ENCODE measurements at places on chromosomes 12 and 14.
A peak's percentile ranks its signal among the peaks of the same experiment; 100 is the strongest.

DNA sequence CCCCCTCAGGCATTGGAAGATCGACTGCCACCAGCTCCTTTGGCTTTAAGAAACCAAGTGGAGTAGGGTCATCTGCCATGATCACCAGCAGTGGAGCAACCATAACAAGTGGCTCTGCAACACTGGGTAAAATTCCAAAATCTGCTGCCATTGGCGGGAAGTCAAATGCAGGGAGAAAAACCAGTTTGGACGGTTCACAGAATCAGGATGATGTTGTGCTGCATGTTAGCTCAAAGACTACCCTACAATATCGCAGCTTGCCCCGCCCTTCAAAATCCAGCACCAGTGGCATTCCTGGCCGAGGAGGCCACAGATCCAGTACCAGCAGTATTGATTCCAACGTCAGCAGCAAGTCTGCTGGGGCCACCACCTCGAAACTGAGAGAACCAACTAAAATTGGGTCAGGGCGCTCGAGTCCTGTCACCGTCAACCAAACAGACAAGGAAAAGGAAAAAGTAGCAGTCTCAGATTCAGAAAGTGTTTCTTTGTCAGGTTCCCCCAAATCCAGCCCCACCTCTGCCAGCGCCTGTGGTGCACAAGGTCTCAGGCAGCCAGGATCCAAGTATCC is 288.7 kb downstream of the NAV3 start:
- DNase-seq = no peak

DNA sequence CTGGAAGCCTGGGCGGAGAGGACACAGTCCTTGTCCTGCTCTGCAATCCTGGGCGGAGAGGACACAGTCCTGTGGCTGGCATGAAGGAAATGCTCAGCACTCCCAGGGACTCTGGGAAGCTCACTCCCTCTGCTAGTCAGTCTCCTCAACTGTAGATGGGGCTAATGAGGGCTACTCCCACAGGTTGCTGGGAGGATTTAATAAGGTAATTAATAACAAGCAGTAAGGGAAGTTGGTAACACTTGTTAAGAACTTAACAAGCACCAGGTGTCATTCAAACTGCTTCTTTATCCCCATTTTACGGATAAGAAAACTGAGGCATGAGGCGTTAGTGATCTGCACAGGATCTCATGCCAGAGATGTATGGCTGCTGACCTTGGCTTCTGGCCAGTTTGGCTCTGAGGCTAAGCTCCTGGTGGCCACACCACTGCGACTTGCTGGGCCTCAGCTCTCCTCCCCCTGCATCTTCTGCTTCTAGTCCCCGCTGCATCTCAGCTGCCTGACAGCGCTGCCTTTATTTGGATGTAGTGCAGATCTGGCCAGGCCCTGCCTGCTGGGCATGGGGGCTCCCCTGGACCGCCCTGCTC is 54.1 kb upstream of the BEGAIN start:
- DNase-seq = no peak

DNA sequence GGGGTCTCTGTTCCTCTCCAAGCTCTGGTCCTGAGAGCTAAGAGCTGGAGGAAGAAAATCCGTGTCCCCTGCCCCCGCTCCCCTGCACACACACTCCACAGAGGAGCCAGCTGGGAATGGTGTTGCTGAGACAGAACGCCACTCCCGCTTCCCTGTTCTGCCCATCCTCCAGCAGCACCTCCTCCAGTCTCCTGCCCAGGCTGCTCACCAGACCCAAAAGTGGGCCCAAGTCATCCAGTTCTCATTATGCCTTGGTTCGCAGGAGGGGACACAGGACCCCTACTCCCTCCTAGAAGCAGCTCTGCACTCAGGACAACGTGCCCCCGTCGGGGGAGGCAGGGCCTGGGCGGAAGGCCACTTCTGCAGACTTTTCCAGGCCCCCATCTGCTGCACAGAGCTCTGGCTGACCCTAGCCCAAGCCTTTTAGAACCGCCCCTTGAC is 830 bp upstream of the TRMT61A start:
- DNase-seq = peak; percentile 64

DNA sequence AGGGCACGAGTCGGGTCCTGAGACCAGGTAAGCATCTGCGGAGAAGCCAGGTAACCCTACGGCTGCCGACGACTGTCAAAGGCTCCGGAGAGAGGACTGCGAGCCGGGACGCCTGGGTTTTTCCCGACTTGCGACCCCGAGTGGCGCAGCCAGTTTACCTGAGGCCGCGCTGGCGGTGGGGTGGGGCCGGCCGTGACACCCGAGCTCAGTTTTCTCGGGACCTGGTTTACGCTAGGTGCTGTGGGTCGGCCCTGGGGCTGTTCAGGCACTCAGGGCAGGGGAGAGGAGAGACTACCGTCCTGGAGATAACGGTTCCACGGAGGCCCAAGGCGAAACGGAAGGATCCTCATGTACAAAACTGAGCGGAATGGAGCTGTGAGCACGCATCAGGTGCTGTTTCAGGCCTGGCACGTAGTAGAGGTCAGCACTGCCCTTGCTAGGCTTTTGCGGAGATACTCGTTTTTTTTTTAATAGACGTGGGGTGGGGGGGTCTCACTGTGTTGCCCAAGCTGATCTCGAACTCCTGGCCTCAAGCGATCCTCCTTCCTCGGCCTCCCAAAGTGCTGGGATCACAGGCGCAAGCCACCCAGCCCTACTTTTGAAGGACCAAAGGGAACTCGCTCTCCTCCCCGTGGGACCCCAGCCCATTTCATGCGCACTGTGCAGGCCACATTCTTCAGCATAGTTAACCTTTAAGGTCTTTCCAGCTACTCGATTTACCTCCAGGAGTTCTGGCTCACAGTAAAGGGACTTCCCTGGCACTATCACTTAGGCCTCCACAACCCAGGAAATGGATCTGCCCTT is 471 bp downstream of the MTRFR start:
- no peak for DNase-seq

- no peak for DNase-seq
Measured at GRCh38 chr12:112243255-112244110, 118.1 kb downstream of the TRAFD1 start.

GRCh38 chr12:51923506-51924365 is 16.4 kb downstream of the ACVRL1 start:
- peak; percentile 81 for DNase-seq

- no peak for DNase-seq
Measured at GRCh38 chr14:76490735-76491134, 114.8 kb downstream of the ESRRB start.

DNA sequence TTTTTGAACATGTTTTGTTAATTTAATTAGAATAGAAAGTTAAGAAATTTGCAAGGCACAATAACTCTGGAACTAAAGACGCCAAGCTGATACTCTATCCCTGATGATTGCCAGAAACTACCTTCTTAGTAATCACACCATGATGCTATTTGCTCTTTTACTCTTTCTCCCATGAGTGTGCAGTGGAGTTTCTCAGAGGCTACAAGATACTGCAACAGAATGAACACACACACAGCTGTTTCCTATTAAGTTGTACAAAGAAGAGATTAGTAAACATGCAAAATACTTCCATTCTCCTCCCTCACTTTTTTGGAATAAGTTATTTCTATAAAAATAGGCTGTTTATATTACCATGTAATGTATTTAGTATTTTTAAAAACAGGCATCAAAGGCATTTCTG is 1367.5 kb downstream of the AACS start:
- no peak for DNase-seq

DNA sequence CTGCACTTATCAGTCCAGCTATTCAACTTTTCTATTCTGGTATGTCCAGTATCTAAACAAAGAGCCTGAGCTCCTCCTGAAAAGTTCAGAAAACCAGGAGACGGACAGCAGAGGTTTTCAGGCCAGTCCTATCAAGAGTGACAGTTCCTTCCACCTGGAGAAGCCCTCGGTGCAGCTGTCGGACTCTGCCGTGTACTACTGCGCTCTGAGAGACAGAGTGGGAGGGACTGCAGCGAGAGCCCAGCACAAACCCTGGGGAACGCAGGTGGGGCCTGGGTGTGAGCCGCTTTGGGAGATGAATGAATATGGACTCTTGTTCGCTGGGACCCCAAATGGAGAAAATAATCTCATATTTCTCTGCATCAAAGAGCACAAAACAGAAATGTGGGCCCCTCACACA is 329.8 kb upstream of the OR4E1 start:
- DNase-seq = no peak

DNA sequence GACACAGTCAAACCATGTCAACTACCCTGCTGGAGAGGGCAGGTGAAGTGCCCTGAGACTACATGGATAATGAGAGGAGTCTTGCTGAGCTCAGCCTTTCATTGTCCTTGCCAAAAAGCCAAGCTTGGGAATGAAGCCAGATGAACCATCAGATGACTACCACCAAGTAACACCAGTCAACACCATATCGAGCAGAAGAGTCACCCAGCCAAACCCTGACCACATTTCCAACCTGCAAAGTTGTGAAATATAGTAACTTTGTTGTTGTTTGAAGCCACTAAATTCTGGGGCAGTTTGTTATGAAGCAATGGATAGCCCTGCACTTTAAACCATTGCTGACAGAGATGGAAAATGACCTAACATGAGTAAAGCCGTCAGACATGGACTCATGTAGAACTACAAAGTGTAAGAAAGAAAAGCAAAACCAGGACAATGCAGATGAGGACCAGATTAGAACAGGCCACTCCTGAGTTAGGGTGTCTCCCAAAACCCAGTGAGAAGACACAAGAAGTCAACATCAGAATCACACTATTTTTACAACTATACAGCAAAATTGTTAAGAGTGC is 12.5 kb upstream of the CRADD start:
- no peak for DNase-seq

- no peak for DNase-seq
Measured at GRCh38 chr12:115037830-115038229, 353.9 kb upstream of the TBX3 start.

- DNase-seq = no peak
Measured at GRCh38 chr12:121124402-121125109, 8.1 kb upstream of the P2RX7 start.

GRCh38 chr14:49946320-49947141 is 53.6 kb downstream of the ARF6 start:
- DNase-seq = no peak

GRCh38 chr12:131509701-131510100 is 201.2 kb upstream of the SFSWAP start:
- DNase-seq = no peak

GRCh38 chr12:114213055-114213581 is 192.8 kb downstream of the TBX5 start:
- DNase-seq = no peak

DNA sequence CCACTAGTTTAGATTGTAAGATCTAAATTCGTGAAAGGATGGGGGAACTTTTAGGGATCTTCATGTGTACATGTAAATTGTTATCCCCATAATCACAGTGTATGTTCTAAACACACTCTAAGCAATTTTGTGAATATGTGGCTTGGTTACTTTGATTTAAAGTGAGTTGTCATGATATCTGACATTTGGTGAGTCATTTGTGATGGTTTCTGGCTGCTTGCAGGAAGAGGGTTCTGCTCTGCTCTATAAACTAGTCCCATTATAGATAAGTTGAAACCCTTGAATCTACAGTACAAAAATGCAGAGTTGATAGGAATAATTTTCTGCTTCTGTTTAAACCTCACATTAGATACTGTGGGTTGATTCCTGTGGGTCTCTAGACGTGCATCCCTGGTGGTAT is 14.8 kb downstream of the GUCY2C start:
- DNase-seq = no peak

- DNase-seq = no peak
Measured at GRCh38 chr12:77577791-77578190, 252.9 kb upstream of the NAV3 start.

DNA sequence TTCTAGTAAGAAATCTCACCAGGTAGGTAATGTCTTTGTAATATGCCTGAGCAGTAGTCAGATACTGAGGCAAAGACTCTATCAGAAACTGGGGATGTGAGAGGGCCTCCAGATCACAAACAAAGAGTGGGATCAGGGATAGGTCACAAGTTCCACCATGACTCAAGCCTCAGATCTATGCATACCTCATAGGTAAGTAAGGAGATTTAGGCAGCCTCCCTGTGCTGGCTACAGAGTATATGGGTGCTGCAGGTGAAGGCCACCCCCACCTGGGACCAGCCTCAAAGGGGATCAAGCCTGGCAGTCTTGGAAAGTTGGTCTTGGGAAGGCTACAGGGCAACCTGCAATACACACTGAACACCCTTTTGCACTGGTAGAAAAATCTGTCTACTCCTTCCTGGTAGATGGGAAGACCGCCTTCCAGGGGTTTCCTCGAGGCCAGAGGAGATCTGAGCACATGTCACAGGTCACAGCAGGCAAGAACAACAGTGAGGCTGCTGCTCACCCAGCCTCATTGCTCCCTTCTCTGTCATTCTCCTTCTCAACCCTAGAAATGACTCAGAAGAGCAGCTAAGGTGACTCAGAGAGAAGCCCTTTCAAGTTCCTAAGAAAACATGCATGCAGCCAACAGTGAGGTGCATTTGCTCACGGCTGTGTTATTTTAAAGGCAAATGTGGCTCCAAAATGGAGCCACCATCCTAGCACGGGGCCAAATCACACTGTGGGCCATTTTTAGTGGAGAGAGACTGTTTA is 143.4 kb upstream of the CDKN3 start:
- no peak for DNase-seq

- DNase-seq = no peak
Measured at GRCh38 chr14:79021766-79022165, 851.6 kb downstream of the NRXN3 start.

DNA sequence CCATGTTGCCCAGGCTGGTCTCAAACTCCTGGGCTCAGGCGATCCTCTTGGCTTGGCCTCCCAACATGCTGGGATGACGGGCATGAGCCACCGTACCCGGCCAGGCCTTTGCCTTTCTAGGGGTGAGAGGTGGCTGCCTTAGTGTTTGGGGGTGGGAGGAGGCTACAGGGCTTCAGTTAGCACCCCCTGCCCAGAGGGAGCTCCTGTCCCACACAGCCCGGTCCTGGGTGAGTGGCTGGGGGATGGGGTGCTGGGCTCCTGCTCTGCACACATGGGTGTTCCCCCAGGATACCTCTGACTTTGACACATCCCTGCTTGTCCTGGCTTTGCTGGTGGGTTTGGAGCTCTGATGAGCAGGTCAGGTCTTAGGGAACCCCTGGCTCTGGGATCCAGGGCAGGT is 9.9 kb downstream of the ULK1 start:
- no peak for DNase-seq

GRCh38 chr12:94973221-94973620 is 30.3 kb downstream of the NDUFA12 start:
- DNase-seq = no peak

DNA sequence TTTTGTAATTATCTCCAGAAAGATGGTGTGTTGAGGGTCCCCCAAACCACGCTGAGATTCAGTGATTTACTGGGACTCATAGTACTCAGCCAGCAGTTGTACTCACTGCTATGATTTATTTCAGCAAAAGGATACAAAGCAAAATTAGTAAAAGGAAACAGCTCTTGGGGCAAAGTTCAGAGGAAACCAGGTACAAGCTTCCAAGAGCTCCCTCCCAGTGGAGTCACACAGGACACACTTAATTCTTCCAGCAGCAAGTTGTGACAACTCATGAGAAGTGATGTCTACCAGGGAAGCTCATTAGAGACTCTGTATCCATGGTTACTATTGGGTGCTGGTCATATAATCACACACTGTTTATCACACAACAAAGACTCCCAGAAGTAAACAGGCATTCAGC is 38.7 kb downstream of the TTC8 start:
- DNase-seq = no peak

DNA sequence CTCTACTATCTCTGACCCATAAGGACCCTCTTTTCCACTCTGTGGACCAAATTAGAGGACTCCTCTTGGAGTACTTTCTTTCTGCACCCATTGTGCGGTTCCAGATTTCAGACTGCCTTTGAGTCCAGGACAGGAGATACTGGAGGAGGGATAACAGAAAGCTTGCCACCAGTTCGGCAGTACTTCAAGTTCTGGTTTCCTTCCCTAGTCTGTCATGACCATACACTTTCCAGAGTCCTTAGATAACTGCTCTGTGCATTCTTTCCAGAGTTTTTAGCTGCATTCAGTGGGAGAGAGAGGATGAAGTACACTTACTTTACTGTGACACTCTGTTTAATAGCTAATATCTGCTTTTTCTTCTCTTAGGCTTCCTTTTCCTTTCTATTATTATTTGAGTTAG is 54.8 kb upstream of the OSBPL8 start:
- DNase-seq = no peak
